Kidney epithelial cell (primary cell): ENCODE measurements at places on chromosomes 4 and X.

DNA sequence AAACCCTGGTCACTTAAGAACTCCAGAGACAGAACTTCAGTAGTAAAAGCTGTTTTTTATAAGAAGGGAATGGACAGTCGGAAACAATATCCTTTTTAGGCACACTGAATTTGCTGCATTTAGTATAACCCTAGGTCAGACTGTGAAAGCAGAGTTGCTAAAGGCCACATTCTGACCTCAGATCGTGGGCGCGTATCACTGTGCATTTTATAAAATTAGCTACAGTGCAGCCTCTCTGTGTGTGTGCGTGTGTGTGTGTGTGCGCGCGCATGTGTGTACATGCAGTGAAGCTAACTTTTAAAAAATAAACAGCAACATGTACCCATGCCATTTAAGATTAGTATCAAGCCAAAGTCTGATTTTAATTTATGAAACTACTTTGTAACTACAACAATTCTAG, 8.0 kb downstream of the ZNF827 start:
- no peak for DNase-seq

- DNase-seq, result no peak
Measured at GRCh38 chrX:121761845-121762244, 714.4 kb downstream of the GLUD2 start.

- no peak for DNase-seq
Measured at GRCh38 chrX:110806145-110806544, 10.5 kb upstream of the CHRDL1 start.

DNA sequence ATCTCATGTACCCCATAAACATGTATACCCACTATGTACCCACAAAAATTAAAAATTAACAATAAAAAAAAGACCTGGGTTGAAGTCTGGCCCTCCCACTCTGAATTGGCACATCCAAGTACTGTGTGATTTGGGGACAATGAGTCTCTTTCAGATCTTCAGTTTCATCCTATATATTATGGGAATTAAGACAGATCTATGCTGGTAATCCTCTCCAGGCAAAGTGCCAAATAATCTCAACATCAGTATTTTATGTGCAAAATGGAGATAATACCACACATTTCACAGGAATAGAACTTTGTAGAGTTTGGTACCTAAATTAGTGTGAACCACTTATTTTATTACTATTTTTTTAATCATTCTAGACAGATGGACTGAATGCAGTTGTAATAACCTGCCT, 11.0 kb upstream of the SCD5 start:
- no peak for DNase-seq

- no peak for DNase-seq
Measured at GRCh38 chr4:38283724-38284123, 323.5 kb downstream of the PTTG2 start.

- DNase-seq, result no peak
Measured at GRCh38 chr4:118879409-118879808, 9.2 kb upstream of the SYNPO2 start.

- no peak for DNase-seq
Measured at GRCh38 chr4:113112338-113112978, 63.0 kb downstream of the ANK2 start.

DNA sequence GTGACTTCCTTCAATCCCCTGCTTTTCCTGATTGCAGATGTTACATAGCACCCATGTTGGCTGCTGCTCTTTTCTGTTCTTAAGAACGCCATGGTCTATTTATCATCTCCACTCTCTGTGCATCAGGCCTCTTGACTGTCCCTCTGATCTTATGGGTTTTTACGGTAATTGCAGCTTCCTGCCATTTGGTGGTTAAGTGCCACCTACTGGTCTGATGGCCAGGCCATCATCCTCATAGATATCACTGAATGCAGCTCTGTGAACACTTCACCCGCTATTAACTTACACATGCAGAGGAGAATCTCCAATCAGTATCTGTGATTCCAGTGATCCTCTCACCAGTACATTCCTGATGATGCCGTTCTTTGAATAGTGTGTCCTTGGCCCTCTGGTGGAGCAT, 382.4 kb downstream of the TRAM1L1 start:
- DNase-seq, result no peak

DNA sequence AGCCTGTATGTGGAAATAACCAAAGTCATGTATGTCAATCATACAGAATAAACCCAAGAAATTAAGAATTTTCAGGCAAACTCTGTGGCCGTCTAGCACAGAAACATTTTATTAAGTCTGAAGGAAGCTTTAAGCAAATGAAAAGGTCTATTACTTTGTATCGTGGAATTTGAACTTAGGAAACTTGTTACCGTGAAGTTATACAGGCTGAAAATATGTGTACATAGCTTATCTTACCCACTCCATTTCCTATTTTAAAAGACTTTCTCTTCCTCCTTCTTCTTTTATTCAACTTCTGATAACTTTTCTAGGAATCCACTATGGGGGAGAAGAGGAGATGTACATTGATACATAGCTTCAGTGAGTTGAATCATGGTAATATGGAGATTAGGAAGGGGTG, 108.3 kb downstream of the AGTR2 start:
- DNase-seq, result no peak

DNA sequence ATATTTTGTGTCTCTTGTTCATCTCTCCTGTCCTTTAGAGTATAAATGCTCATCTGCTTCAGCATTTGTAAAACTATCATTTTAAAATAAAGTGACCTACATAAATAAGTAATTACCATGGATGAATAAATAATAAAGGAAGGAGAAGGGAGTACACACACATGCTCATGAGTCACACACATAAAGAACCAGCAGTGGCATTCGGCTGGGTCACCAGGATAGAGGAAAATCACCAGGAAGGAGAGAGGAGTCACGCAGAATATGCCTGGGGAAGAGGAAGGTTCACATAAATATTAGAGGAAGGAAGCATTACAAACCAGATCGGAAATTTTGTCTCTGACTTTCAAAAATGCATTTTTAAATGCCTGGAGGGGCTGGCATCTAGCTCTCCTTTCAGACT, 38.5 kb upstream of the MED14 start:
- DNase-seq, result no peak

GRCh38 chrX:114049063-114049462, 534.8 kb upstream of the HTR2C start:
- DNase-seq, result no peak

DNA sequence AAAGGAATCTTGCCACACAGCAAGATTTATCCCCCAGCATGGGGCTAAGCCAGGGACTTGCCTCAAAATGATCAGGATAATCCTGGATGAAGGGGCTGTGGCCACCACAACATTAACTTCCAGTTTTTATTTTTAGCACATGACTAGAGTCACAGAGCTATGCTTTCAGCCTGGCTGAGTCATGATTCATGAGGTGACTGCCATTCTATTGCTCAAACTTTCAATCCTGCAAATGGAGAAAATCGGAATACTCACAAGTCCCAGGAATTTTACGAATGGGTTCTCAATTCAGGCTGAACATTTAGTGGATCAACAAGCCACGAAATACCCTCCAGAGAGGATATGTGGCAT, 70.7 kb upstream of the HPGD start:
- DNase-seq, result peak; percentile 42

- DNase-seq, result no peak
Measured at GRCh38 chr4:15689540-15689939, 7.9 kb downstream of the FAM200B start.

DNA sequence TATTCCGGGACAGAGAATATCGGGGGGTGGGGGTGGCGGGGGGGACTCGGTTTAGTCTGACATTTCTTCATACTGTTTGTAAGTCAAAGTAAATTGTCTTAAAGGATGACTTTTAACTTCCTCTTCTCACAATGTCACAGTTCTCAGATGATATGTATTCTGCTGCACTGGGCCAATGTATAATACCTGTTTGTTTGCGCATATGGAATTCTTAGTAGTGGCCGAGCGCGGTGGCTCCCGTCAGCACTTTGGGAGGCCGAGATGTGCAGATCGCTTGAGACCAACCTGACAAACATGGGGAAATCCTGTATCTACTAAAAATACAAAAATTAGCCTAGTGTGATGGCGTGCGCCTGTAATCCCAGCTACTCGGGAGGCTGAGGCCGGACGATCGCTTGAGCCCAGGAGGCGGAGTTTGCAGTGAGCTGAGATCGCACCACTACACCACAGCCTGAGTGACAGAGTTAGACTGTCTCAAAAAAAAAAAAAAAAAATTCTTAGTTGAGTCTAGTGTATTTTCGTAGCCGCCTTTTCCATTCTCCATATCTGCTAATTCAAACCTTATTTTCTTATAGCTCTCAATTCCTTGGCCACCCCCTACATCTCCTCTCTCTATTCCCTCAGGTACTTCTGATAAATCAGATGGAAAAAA, 851 bp downstream of the POLR2B start:
- DNase-seq, result no peak

DNA sequence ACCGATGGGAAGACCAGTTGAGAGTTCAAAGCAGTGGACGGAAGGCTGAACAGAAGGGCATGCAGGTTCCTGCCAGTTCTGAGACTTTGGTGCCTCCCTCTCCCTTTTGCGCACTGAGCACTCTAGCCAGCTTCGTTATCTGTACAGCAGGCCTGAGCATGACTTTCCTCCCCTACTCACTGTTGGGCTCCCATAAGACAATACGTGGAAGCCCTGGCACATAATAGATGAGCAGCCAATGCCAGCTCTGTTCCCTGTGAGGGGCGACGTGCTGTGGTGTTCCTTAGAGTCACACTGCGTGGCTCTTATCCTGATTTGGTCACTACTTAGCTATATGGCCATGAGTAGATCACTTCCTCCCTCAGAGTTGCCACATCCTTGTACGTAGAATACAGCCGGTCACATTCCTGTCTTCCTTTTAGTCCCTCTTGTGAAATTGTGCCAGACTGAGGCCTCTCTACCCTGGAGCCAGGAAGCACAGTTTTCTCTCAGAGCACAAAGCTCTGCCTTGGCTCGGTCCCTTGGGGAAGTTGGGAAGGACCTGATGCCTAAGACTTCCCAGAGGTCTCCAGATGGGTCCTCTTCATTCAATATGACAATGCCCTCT, 160.4 kb upstream of the MAMLD1 start:
- DNase-seq, result no peak

DNA sequence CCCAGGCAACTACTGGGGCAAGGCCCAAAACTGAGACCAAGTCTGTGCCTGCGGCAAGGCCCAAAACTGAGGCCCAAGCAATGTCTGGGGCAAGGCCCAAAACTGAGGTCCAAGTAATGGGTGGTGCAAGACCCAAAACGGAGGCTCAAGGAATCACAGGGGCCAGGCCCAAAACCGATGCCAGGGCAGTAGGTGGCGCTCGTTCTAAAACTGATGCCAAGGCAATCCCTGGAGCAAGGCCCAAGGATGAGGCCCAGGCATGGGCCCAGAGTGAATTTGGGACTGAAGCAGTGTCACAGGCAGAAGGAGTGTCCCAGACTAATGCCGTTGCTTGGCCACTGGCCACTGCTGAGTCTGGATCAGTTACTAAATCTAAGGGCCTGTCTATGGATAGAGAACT, 2.7 kb downstream of the GPRASP2 start:
- no peak for DNase-seq

DNA sequence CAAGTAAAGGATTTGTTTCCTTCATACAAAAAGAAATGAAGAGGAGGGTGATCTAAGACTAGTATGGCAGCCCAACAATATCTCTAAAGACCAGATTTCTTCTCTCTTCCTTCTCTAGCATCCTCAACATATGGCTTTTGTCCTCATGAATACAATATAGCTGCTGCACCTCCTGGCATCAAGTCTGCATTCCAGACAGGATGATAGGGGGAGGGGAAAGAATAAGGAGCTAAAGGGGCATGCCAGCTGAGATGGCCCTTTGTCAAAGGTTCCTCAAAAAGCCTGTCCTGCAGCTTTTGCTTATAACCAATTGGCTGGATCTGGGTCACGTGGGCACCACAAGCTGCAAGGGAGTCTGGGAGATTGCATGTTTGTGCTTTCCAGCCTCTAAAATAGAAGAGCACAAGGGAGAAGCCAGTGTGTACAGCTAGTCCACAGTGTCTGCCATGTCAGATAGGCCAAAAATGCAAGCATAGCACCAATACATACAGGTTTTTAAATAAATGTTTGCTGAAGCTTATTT, 132.6 kb downstream of the BCOR start:
- DNase-seq, result no peak

GRCh38 chr4:72209600-72209999, 177.8 kb downstream of the NPFFR2 start:
- peak; percentile 41 for DNase-seq

DNA sequence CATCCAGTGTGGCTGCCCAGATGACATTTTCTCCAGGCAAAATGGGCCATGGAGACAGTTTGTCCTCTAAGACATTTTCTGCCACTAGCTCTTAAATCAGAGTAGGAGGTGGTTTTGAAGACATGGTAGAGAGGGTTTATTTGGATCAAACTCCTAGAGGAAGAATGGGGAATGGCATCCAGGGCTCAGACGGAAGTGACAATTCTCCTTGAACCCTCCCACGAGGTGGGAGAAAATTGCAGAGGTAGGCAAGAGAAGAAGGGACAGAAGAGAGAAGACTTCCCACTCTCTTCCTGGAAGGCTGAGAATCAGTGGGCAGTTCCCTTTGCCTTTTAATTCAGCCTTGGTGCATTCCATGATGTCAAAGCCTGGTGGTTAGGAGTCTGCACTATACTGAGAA, 194.0 kb downstream of the SMIM20 start:
- no peak for DNase-seq

GRCh38 chr4:54593795-54594322, 63.9 kb upstream of the KIT start:
- no peak for DNase-seq

GRCh38 chrX:18871970-18872369, 111.9 kb downstream of the PHKA2 start:
- no peak for DNase-seq
